Posterior cingulate gyrus (tissue), 11 donors: ENCODE measurements at places on chromosomes 2 and 18.

DNA sequence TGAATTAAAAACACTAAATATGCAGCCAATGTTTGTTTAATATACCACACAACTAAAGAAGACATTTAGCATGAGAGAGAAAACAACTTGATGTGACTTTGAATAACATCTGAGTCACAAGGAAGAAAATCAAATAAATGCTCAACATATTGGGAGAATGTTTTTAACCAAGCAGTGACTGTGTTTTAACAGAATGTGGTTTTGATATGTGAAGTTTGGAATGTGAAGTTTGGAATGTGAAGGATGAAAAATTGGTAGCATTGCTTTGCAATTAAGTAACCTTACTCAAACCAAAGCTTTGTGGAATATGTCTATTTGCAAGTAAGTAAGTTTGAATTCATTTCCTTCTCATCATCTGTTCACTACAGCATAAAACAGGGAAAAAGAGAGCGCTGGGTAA is 128.2 kb upstream of the DNAJC10 start:
- no peak for DNase-seq

DNA sequence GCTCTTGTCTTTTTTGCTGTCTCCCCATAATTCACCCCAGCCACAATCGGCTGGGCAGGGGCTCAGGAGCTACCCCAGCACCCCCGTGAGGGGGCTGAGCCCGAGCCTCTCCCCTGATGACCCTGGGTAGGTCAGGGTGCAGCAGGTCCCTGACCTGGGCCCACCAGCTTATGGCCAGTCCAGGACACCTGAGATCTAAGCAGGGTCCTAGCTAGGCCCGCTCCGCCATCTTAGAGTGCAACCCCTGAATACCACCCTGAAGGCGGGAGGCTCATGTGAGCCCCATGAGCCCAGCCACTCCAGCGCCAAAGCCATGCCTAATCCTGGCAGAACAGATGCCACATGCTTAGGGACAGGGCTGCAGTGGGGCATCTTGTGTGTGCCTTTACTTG is 16.2 kb downstream of the STK25 start:
- no peak for DNase-seq

- DNase-seq, result no peak
Measured at GRCh38 chr2:166373951-166374350, 1.8 kb downstream of the SCN9A start.

GRCh38 chr18:63376538-63376937 is 9.5 kb upstream of the KDSR start:
- no peak for DNase-seq

GRCh38 chr2:64348386-64349130 is 105.4 kb upstream of the LGALSL start:
- DNase-seq, result no peak

GRCh38 chr2:203732953-203733510 is 26.6 kb downstream of the CD28 start:
- no peak for DNase-seq

- DNase-seq, result no peak
Measured at GRCh38 chr2:177808984-177809809, 263.4 kb downstream of the PDE11A start.

DNA sequence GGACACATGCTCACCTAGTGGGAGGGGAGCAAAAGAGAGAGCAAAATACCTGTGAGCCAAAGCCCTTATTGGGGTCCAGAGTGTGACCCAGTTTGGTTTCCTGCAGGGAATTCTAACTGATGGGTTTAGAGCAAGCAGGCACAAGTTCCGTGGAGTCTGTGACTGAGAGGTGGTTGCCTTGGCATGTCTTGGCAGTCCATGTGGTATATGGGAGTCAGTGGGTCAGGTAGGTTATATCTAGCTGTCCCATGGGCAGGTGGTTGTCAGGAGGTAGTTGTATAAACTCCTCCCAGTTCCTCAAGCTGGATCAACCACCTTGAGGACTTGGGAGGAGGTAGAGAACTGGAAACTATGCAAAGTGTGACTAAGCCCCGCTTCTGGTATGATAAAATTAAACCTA is 452.8 kb upstream of the VWC2L start:
- no peak for DNase-seq
